ENCODE measurements at places on chromosomes 5 and 9.
A peak's percentile ranks its signal among the peaks of the same experiment; 100 is the strongest.

GRCh38 chr9:124220946-124221451, 36.8 kb upstream of the NEK6 start:
- peak; percentile 81 for DNase-seq

- DNase-seq = no peak
These were observed 1034.8 kb downstream of the MAT2B start for GRCh38 chr5:164540174-164540573.

GRCh38 chr5:175059687-175060211, 335.4 kb downstream of the MSX2 start:
- DNase-seq = no peak

DNA sequence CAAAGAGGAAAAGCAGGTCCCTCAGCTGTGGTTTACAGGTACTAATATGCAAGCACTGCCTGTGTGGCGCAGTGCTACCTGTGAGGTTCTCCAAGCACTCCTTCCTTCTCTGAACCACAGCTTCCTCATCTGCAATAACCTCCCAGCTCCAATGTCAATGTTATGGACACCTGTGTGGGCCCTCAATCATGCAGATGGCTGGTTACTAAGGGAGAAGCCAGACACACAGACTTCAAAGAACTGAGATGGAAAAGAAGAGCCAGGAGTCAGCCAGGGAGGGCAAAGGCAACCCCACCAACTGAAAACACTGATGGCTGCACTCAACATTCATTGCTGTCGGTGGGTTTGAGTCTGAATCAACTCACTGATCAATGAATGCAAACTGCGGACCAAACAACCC, 77.7 kb downstream of the NR6A1 start:
- no peak for DNase-seq

GRCh38 chr9:120383611-120383998, 196.4 kb downstream of the CDK5RAP2 start:
- no peak for DNase-seq

DNA sequence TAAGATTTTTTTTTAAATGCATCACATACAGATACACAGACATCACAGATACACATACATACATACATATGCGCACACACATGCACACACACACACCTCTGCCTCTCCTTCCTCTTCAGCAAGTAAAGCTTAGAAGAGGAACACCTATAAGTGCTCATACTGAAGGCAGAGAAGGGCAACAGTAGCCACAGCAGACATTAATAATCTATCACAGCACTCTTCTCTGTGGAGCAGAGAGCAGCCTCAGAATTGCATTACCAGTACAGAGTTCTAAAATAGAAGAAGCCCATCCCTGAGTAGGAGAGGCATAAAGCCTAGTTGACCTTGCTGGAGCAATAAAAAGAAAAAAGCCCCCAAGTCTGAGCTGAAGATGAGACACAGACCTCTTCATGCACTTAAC, 110.6 kb downstream of the MLLT3 start:
- peak; percentile 26 for DNase-seq
